Mesenteric fat pad (tissue), 1 donor: ENCODE measurements at places on chromosomes 3 and 15. TPM values are rescaled to one million over a fixed set of nuclear protein-coding genes. Genes with fewer than 3 reads are reported as not detected.

Gene INKA1
- 3.2 TPM for total RNA-seq

Gene CASR
- not detected for total RNA-seq

Gene SLC12A8
- total RNA-seq, result 2.3 TPM

Gene CIP2A
- total RNA-seq, result 2.1 TPM

Gene TM6SF1
- total RNA-seq, result 12.4 TPM

Gene GABRG3
- not detected for total RNA-seq

DNA sequence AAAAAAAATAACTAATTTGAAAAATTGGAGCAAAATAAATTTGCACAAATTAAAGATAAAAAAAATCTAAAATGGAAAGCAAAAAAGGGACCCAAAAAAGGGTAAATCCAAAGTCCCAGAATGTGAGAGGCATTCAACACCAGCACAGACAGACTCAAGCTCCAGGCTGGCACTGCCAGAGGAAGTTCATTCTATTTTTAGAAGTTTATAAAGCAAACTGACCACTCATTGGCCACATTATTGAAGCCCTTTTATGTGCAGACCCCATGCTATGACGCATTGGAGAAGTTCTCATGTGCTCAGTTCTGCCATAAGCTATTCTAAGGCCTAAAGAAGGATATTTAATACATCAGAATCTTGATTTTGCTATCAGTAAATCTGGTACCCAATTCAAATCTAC, 17.6 kb upstream of the BOC start:
- DNase-seq, result no peak

- DNase-seq, result peak; percentile 47
Measured at GRCh38 chr15:75161917-75162414, 39.7 kb upstream of the C15orf39 start.

GRCh38 chr15:96345560-96346399, 15.3 kb downstream of the NR2F2 start:
- no peak for DNase-seq

DNA sequence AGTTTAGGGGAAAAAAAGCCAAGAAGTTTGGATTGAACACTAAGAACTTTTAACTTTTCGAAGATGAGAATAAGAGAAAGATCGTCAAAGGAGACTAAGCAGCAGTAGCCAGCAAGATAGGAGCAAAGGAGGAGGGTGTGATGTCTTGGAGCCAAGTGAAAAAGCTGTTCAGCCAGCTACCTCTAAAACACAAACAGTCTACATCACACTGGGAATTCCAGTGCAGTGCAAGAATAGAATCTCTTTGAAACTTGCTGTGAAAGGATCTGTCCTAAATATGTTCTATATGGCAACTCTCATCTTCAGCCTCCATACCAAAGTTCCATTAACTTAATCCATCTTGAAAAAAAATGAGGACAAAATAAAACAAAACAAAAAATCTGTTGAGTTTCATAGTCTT, 541.5 kb downstream of the MAGI1 start:
- no peak for DNase-seq

- DNase-seq, result peak; percentile 88
Measured at GRCh38 chr3:124886168-124887056, 753 bp downstream of the ITGB5 start.

GRCh38 chr15:40365016-40365415, 7.0 kb downstream of the DISP2 start:
- DNase-seq, result no peak

DNA sequence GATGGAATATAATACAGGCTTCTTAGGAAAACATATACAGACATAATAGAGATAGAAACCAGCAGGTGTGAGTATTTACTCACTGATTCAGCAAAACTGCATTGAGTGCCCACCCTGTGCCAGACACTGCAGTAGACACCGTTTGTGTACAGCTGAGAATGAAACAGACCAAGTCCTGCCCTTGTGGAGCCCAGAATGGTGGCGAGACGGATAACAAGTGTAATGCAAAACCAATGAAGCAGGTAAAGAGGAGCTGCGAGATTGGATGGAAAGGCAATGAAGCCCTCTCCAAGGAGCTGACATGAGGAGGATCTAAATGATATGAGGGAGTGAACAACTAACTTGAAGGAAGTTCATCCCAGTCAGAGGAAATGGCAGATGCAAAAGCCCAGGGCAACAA, 256.4 kb downstream of the MEX3B start:
- no peak for DNase-seq

DNA sequence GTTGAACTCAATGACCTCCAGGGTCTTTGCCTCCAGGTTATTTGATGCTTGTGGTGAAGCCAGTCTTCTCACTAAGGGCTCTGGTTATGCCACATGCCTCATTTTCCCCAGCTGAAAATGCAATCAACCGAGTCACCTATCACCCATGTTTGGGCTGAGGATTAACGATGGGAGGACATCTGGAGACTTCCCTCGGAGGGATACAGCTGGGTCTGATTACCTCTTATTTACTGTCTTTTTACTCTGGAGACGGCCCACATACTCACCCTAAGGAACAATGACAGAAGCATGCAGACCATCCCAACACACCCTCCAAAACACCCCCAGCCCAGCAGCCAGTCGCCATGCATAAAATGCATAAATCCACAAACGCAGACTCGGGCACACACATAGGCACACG, 187.4 kb downstream of the OPA1 start:
- DNase-seq, result no peak

DNA sequence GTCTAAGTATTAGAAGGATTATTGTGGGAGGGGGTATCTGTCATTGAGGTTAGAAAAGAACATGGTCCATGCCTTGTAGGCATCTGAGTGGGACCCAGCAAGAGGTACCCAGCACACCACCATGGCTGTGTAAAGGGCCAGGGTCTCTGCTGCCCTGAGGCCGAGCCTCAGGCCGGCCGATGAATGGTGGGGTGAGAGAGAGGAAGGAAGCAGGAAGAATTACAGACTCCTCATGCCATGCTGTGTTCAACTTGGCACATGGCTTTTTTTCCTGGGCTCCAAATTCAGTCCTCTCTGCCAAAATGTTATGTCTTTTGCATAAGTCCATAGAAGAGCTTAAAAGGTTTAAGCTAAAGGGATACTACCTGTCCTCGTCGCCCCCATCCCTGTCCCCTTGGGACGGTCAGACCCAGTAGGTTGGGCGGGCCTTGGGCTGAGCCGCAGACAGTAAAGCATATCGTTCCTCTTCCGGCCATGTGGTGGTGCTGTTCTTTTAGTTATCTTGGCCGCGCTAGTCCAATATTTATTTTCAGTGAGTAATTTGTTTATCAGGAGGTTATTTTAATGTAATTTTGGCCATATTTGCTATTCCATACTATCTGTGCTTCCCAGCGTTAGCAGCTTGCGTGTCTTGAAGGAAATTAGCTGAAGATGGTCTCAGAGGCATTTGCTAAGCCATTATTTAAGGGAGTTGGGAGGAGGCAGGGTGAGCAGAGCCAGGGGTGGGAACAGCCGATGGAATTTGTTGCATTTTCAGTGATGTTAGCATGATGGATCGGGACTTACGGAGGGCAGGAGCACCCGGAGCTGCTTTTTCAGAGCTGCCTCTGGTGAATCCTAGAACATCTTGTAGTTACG, 152.4 kb downstream of the AGBL1 start:
- DNase-seq, result no peak

GRCh38 chr3:35383719-35384555, 255.4 kb upstream of the ARPP21 start:
- no peak for DNase-seq

DNA sequence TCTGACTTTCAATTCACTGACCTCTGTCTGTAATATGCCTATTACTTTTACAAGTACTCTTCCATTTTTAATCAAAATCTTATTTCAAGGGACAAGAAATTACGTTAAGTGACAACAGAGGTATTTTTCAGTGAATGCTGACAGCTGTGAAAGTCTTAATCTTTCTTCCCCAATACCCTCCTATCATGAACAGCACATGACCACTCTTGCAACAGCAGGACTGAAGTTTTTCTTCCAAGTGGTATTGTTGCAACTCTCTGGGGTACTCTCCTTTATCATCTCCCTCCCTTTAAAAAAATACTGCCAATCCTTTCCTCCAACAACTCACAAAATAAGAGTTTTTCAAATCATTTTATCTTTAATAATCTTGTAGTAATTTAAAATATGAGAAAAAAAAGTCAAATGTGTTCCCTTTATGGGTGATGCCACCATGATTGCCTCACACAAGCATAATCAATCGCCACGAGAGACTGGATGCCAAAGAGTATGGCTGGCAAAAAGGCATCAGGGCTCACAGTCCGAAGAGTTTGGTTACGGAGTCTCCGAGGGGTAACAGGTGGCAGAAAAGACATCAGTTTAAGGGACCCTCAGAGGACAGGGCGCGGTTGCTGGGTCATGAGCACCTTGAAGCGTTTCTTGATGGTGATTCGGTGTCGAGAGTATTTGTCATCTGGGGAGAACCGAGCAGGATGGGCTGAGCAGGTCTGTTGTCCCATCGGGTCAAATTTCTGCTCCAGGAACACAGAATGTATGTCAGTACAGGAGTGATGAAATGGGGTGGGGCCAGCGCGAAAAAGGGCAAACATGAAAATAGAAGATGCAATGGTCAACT, 1.3 kb downstream of the NOP10 start:
- peak; percentile 79 for DNase-seq

GRCh38 chr15:37524601-37525000, 409.8 kb upstream of the TMCO5A start:
- DNase-seq, result no peak

GRCh38 chr3:143594206-143594605, 254.1 kb downstream of the SLC9A9 start:
- DNase-seq, result no peak

- DNase-seq, result no peak
Measured at GRCh38 chr3:45309876-45310275, 78.5 kb upstream of the LARS2 start.
